ENCODE measurements at places on chromosomes 11 and 22.

DNA sequence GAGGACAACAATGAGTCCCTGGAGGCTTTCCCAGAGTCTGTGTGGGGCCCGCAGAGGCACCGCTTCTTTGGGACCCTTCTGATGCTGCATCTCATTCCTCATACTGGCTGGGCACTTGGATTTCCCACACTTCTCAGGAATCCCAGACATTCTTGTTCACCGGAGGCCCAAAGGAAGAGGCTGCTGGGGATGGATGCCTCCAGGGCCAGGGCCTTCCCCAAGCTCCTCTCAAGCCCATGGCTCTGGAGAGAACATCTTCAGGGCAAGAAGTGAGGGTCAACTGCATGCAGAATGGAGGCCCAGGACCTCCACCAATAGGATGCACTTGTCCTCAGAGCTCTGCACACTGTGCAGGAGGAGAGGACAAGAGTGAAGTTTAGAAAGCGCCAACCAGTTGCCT, 34.6 kb downstream of the DKK3 start:
- DNase-seq: peak; percentile 80

- no peak for DNase-seq
These were observed 220.0 kb downstream of the TRPC6 start for GRCh38 chr11:101363706-101364275.

DNA sequence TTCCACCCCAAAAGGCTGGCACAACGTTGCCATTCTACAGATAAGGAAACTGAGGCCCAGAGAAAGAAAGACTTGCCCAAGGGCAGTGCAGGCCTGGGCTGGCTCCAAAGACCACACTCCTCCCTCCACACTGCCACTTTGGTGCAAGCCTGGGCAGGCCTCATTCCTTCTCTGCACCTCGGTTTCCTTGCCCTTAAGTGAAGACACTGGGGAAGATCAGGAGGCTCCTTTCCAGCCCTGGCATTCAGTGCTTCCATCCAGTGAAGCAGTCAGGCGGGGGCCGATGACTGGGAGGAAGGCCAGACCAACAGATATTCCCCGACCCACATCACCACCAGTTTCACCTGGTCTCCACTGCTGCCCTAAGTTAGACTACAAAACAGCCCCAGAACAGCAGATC, 18.3 kb upstream of the TCF20 start:
- no peak for DNase-seq

- DNase-seq: peak; percentile 63
These were observed 47.6 kb upstream of the PARVG start for GRCh38 chr22:44133161-44133560.

- DNase-seq: peak; percentile 88
These were observed 216.3 kb upstream of the TBCEL start for GRCh38 chr11:120807414-120808150.

Measured in fibroblast of skin of scalp (primary cell).